ENCODE measurements at places on chromosomes 13 and 19. TPM values are rescaled to one million over a fixed set of nuclear protein-coding genes. Genes with fewer than 3 reads are reported as not detected.

PLVAP gene
- not detected for total RNA-seq

ODAD3 gene
- total RNA-seq, result 0.26 TPM

ATP4A gene
- total RNA-seq, result not detected

GRWD1 gene
- total RNA-seq, result 12.1 TPM

SIGLEC9 gene
- total RNA-seq, result not detected

C1QTNF9 gene
- under 0.01 TPM for total RNA-seq

PLPPR3 gene
- total RNA-seq, result 2.5 TPM

ADGRE3 gene
- total RNA-seq, result not detected

ITM2B gene
- 79.4 TPM for total RNA-seq

OR4F17 gene
- total RNA-seq, result not detected

CIC gene
- 16.7 TPM for total RNA-seq

C13orf46 gene
- 0.26 TPM for total RNA-seq

MEDAG gene
- 47.0 TPM for total RNA-seq

WASF3 gene
- total RNA-seq, result 16.2 TPM

VSTM1 gene
- not detected for total RNA-seq

C19orf33 gene
- not detected for total RNA-seq

TLE5 gene
- 173 TPM for total RNA-seq

C19orf81 gene
- not detected for total RNA-seq

LGALS16 gene
- total RNA-seq, result not detected

NCR1 gene
- total RNA-seq, result not detected

COQ8B gene
- 43.4 TPM for total RNA-seq

MUC16 gene
- total RNA-seq, result not detected

MBD3L2 gene
- not detected for total RNA-seq

RNF113B gene
- not detected for total RNA-seq

CYP2A6 gene
- total RNA-seq, result not detected

PLPP2 gene
- 26.6 TPM for total RNA-seq

ZNF548 gene
- total RNA-seq, result 23.9 TPM

ZNF844 gene
- 15.4 TPM for total RNA-seq

CGB3 gene
- total RNA-seq, result not detected

TFDP1 gene
- total RNA-seq, result 34.9 TPM

ACP7 gene
- total RNA-seq, result not detected

ZNF571 gene
- 3.1 TPM for total RNA-seq

ZNF284 gene
- total RNA-seq, result 4.0 TPM

MYO1F gene
- 0.17 TPM for total RNA-seq

SULT2B1 gene
- total RNA-seq, result not detected

TNFSF13B gene
- 5.4 TPM for total RNA-seq
